ENCODE measurements at places on chromosomes 5 and 9. TPM values are rescaled to one million over a fixed set of nuclear protein-coding genes. Genes with fewer than 3 reads are reported as not detected.

DNA sequence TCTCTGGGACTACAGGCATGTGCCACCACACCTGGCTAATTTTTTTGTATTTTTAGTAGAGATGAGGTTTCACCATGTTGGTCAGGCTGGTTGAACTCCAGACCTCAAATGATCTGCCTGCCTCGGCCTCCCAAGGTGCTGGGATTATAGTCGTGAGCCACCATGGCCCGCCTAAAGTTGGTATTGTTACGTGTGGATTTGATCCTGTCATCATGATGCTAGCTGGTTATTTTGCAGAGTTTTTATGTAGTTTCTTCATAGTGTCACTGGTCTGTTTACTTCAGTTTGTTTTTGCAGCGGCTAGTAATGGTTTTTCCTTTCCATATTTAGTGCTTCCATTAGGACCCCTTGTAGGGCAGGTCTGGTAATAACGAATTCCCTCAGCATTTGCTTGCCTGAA, 85.9 kb downstream of the CACNA1B start:
- DNase-seq = no peak

The TLX3 gene
- total RNA-seq = not detected

- DNase-seq = no peak
Measured at GRCh38 chr9:109496218-109496617, 1.9 kb downstream of the PTPN3 start.

GRCh38 chr9:131422241-131422792, 28.4 kb downstream of the PRRC2B start:
- no peak for DNase-seq

DNA sequence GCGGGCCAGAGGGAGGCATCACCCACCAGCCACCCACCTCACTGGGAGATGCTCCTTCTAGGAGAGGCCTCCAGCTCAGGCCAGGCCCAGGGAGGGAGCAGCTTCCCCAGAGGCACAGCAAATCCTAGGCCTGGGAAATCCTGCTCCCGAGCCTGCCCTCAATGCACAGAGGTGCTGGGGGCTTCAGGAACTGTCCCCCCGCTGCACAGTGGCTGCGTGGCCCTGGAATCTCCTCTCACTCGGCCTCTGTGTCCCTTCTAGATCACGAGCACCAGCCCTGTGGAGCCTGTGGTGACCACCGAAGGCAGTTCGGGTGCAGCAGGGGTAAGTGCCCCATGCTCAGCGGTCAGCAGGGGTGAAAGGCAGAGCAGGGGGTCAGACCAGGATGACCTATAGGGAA, 36.4 kb upstream of the SUSD3 start:
- DNase-seq = no peak

DNA sequence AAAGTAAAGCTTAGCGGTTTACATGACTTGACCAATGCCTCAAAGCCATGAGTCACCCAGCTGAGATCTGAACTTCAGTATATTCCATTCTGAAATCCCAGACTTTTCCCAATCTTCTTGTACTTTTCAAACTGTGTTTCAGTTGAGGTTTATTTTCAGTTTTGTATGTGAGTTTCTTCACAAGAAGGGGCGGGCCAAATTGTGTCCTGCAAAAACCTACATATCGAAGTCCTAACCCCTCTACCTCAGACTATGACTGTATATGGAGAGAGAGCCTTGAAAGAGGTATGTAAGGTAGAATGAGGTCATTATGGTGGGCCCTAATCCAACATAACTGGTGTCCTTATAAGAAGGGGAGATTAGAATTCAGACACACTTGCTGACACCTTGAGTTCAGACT, 666 bp upstream of the TLR4 start:
- no peak for DNase-seq

GRCh38 chr5:61617039-61617438, 285.0 kb downstream of the ZSWIM6 start:
- no peak for DNase-seq

- DNase-seq = no peak
Measured at GRCh38 chr9:93246526-93246925, 62.6 kb downstream of the WNK2 start.

DNA sequence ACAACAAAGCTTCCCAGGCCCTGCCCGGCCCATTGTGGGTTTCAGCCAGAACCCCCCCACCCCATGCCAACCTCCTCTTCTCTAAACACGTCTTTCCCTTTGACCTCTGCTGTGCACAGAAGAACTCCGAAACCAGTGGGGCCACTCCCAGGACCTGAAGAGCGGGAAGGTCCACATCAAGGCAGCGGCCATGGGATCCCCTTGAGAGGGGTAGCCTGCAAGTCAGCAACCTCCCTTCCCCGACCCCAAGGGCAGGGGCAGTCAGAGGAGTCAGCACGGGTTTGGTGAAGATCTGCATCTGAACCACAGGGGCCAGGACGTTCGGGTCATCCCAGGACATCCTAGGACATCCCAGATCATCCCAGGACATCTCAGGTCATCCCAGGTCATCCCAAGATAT, 379.9 kb upstream of the IRX4 start:
- no peak for DNase-seq

- no peak for DNase-seq
Measured at GRCh38 chr9:922171-922570, 54.3 kb upstream of the DMRT3 start.

The AGXT2 gene
- total RNA-seq = not detected

The WDR38 gene
- total RNA-seq = not detected

DNA sequence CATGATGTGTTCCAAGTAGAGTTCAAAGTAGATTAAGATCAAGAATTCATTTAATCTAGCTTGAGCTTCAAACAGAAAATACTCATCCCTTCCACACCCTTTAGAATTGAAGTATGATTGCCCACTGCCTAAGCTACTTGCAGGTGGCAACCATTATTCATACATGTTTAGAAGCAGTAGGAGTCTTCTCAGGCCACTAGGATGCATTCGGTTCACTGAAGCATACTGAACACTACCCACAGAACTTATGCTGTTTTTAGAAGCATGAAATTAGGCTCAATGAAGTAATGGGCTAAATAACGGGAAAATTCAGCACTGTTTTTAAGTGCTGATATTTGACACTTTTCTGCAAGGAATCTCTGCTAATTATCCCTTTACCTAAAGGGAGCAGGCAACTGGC, 263.4 kb downstream of the DEPDC1B start:
- no peak for DNase-seq

The LVRN gene
- total RNA-seq = 0.64 TPM

DNA sequence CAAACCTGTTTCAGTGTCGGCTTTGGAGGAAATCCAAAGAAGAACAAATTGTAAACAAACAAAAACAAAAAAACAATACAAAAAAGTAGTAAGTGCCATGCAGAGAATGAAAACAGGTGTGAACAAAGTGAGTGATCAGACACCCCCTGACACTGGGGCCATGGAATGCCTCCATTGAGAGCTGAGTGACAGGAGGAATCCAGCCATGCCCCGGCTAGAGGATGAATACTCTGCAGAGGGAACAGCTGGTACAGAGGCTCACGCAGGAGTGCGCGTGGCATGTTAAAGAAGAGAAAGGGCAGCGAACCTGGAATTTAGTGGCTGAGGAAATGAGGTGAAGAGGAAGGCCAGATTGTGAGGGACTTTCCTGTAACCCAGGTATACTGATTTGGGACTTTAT, 15.5 kb upstream of the CCNJL start:
- DNase-seq = no peak

The CDKN2A gene
- 71.6 TPM for total RNA-seq

DNA sequence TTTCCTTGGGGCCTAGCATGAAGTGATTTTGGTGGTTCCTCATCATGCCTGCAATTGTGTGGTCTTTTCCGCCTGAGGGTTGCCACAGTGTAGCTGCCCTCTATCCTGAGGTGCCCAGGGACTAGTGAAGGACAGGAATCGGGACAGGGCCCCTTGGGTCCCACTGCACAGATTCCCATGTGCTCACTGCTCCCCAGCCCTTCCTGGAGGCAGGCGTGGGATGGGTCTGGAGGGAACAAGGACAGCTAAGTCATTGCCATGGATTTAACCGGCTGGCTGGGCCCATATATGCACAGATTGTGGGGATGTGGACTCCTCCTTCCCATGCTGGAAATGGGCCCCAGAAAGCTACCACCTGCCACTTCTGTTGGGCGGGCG, 122.3 kb upstream of the PITX1 start:
- DNase-seq = no peak

- no peak for DNase-seq
Measured at GRCh38 chr5:35146406-35146805, 83.9 kb downstream of the PRLR start.

GRCh38 chr5:11547730-11548129, 356.5 kb downstream of the CTNND2 start:
- DNase-seq = no peak

GRCh38 chr9:136178773-136179075, 26.2 kb downstream of the LHX3 start:
- no peak for DNase-seq

The SV2C gene
- 0.05 TPM for total RNA-seq

The NMUR2 gene
- not detected for total RNA-seq

The ANKRD55 gene
- not detected for total RNA-seq

GRCh38 chr5:150052956-150053712, 33.2 kb downstream of the CSF1R start:
- DNase-seq = peak; percentile 75

GRCh38 chr5:157294407-157295091, 28.6 kb downstream of the CYFIP2 start:
- no peak for DNase-seq

DNA sequence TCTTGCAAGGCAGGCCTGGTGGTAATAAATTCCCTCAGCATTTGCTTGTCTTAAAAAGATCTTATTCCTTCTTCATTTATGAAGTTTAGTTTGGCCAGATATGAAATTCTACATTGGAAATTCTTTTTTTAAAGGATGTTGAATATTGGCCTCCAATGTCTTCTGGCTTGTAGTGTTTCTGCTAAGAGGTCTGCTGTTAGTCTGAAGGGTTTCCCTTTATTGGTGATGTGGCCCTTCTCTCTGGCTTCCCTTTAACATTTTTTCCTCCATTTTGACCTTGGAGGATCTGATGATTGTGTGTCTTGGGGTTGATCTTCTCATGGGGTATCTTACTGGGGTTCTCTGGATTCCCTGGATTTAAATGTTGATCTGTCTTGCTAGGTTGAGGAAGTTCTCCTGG, 33.5 kb upstream of the PRR16 start:
- DNase-seq = no peak

GRCh38 chr9:127919253-127919815, 2.5 kb upstream of the ST6GALNAC4 start:
- peak; percentile 98 for DNase-seq

DNA sequence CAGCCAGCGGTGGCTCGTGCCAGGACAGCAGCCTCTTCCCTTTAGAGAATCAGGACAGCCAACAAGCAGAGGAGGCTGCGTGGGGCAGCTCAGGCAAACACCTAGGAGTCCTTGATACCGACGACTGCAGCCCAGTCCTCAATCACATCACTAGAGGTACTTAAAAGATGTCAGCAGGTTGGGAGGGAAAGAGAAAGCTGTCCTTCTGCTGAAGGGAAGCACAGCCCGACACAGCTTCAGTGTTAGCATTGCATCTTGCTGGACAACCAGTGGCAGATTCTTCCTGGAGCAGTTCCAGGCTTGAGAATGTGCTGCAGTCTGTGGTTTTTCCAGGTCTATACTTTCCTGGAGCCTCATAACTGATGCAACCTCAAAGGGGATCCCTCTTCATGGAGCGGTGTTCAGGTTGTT, 230.5 kb downstream of the SYK start:
- no peak for DNase-seq

- no peak for DNase-seq
Measured at GRCh38 chr5:167309941-167310517, 981.4 kb upstream of the WWC1 start.

- peak; percentile 79 for DNase-seq
Measured at GRCh38 chr9:110256380-110257096, at the start of gene TXN. TSS of gene TXN (minus strand) at chr9:110256507. CDS start at chr9:110256435, 72 bp downstream.

The NFX1 gene
- 27.8 TPM for total RNA-seq

DNA sequence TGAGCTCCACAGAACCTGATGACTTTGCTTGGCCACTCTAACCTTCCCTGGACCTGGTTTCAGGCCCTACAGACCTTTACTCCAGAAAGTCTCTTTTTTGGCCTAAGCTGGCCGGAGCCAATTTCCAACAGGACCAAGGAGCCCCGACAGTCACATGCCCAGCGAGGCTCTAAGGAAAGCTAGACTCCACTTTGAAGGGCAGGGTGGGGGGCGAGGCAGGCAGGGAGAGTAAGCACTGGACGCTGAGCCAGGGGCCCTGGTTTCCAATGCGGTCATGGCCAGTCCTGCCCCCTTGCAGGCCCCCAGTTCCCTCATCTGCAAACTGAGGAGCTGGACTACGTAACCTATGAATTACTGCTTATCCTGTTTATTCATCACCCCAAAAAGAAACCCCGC, 65.2 kb downstream of the ADAMTS2 start:
- no peak for DNase-seq

DNA sequence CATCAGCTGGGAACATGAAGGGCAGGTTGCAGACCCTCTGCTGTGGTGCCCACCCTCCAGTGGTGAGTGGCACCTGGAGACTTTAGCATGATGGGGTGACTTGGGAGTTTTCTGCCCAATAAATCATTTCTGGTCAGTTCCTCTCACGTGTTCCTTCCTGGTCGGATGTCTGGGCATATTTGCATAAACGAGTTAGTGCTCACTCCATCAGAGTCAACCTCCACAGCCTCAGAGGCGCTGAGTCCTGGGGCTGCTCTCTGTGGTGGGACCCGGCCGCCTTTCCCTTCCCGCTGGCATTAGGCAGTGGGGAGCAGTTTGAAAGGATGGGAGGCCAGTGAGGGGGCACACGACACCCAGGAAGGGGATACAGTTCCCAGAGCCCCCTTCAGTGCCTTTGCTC, 114.0 kb upstream of the FCN2 start:
- no peak for DNase-seq

GRCh38 chr5:73263001-73263710, 90.2 kb downstream of the TMEM174 start:
- DNase-seq = no peak

GRCh38 chr5:72282878-72283277, 37.2 kb downstream of the MRPS27 start:
- DNase-seq = peak; percentile 67

The GPRIN1 gene
- total RNA-seq = 8.2 TPM

GRCh38 chr9:35014517-35014916, 25.0 kb downstream of the DNAJB5 start:
- DNase-seq = no peak

The GARIN3 gene
- total RNA-seq = not detected

DNA sequence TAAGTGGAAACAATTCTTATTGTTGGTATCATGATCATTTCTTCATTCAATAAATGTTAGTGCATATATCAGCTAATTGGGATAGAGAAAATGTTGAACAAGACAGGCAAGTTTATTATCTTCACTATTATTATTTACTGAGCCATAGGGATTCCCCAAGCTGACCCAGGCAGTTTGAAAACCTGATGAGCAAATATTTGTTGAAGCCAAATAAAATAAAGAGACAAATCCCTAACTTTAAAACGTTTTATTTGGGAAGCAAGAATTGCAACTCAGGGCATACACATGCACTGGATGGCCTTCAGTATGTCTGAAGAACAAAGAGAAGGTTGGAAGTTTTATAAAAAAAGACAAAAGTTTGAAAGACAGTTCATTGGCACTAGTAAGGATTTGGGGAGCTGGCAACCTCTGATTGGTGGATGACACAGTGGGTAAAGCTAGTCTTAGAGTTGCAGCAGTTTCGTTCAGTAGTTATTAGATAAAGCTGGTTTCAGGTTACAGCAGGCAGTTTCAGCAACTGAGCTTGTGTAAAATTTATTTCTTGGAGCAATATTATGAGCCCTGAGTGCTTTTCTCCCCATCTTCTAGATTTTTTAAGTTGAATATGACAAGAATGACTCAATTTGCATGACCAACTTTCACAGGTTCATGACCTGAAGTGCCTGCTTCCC, 44.7 kb upstream of the PRLR start:
- DNase-seq = no peak

- DNase-seq = no peak
Measured at GRCh38 chr9:128065907-128066712, 1.0 kb downstream of the NAIF1 start.

- DNase-seq = peak; percentile 10
Measured at GRCh38 chr5:135106610-135107471, 72.8 kb upstream of the PITX1 start.

The ZNG1E gene
- 44.5 TPM for total RNA-seq
